Anterior cingulate cortex (tissue), 58 donors: ENCODE measurements at places on chromosomes 4 and X.

DNA sequence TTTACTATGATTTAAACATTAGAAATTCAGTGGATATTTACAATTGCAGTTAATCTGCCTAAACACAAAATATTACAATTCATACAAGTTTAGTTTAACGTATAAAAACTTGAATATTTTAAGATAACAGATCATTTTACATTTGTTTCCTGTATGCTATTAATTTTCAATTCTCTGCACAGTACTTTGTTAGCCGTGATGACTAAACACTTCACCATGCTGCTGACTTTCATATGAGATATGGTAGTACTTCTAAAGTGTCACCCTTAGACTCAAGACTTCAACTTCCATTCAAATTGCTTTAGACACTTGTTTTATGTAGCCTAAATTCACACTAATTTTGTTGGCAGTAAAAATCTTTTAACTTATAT is 1646.4 kb upstream of the ADGRL3 start:
- no peak for DNase-seq

GRCh38 chr4:88196013-88196365 is 37.5 kb upstream of the ABCG2 start:
- DNase-seq: no peak

DNA sequence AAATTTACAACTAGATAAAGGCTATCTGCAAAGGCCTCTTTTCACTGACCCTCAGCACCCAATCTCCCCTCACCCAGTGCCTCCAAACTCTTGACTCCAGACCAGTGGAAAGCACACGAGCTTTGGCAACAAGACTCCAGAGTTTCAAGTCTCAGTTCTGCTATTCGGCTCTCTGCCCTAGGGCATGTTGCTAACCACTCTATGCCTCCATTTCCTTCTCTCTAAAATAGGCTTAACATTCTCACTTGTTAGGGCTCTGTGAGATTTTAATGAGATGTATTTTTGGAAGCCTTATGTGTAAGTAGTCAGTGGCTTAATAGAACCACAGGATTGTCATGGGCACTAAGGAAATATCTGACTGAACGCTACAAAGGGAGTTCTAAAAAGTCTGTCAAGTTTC is 116.5 kb upstream of the IQCM start:
- no peak for DNase-seq

DNA sequence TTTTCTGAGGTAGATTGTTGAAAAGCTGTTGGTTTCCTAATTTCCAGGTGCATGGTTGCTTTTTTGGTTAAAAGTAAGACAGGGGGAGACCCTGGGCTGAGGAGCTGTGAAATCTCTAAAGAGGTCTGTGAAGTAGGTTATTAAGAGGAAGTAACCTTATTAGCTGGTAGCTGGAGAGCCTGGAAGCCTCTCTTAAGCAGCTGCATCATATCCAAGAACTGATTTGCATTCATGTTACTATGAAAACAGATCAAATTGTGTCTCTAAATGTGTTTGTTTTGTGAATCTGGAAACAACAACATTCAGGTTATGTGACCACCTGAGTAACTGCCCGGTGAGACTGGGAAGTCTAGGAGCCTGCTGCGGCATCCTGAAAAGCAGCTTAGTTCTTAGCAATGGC is 54.1 kb downstream of the ARHGAP10 start:
- no peak for DNase-seq

DNA sequence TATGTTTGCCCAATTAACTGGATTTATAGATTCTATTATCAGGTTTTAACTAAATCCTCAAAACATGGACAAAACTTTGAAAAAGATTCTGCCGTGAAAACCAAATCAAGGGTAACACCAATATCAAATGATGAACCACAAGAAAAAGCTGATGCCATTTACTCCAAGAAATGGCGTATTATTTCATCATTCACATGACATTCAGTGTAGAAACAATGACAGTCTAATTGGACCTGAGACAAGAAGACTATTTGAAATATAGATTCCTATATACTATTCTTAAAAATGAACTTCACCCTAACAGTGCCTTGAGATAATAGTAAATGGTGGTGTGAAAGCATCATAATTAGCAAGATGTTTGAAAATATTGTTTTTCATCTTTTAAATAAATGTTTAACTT is 4.8 kb downstream of the SLC25A31 start:
- no peak for DNase-seq

- DNase-seq: no peak
Measured at GRCh38 chr4:150001815-150002214, 76.4 kb upstream of the DCLK2 start.

DNA sequence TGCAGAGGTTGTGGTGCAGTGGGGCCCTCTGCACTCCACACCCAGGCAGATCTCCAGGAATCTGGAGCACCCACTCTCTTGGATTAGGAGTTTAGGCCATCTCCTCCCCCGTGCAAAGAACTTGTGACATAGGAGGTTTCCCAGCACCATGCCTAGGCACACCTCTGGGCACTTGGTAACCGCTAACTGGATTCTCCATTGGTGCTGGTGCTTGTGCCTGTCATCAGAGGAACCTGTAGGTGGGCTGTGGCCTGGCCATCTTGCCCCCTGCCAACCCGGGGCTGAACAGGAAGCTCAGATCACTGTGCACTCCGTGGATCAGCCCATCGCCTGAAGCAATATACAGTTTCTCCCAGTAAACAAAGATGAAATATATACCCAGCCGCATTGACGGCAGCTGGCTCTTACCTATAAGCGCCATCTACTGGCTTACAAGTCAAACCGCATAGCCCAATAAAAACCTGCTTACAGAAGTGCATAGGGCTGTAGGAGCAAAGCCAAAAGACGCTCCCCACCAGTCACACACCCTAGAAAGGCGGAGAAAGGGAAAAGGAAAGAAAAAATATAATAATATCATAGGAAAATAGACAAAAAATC is 19.1 kb upstream of the TEX13B start:
- DNase-seq: no peak

DNA sequence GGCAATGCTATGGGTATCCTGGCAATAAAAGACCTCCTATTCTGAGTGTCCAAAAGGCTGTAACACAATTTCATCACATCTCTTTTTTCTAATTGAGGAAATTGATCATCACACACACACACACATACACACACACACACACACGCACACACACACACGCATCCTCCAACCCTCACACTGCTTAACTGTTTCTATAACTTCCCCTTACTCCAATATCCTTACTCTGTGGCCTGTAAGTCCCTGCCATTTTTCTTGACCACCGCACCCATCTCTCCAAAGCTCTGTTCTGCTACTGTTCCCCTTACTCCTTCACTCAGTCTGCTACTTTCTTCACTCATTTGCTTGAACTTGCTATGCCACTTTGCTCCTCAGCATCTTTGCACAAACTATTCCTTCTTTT is 115.6 kb downstream of the AMELX start:
- DNase-seq: no peak

DNA sequence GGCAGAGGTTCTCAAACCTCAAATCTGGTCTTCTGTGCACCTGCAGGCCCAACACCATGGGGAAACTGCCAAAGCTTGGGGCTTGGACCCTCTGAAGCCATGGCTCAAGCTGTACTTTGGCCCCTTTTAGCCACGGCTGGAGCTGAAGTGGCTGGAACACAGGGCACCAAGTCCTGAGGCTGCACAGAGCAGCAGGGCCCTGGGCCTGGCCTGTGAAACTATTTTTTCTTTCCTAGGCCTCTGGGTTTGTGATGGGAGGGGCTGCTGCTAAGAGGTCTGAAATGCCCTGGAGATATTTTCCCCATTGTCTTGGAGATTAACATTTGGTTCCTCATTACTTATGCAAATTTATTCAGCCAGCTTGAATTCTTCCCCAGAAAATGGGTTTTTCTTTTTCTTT is 18.3 kb upstream of the PI4K2B start:
- DNase-seq: no peak

DNA sequence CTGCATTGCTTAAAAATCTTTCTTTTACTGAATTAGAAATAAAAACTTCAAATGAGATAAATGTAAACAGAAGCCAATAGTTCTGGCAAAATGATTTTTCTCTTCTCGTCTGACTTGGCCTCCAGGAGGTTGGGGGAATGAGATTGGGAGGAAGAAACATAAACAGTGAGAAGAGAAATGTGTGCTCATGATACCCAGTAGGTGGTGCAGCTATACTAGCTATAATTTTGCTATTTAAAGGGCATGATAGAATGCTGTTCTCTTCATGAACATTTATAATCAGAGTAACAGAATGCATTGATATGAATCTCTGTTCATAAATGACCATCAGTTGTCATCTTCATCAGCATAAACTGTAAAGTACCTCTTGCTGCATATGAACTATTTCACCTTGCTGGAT is 85.5 kb downstream of the TACR3 start:
- no peak for DNase-seq

GRCh38 chr4:41307638-41308037 is 50.9 kb downstream of the UCHL1 start:
- DNase-seq: no peak

GRCh38 chr4:153943738-153944415 is 155.0 kb upstream of the SFRP2 start:
- no peak for DNase-seq

DNA sequence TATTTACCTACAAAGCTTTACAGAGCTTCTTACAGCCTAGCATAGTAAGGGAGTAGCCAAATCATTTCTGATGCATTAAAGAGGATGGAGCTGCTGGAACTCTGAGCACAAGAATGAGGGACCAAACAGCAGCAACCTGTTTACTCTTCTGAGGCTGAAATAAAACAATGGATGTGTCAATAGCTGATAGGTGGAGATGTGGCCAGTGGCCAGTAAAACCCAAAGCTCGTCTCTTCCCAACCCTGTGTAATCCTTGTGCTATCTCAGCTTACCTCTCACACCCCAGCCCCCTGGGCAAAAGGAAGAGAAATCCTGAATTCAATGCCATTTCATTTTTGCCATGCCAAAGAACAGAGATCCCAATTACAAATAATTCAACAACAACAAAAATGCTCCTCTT is 446.7 kb upstream of the SMIM31 start:
- no peak for DNase-seq

- DNase-seq: no peak
Measured at GRCh38 chr4:141417387-141417786, 196.7 kb downstream of the ZNF330 start.

- no peak for DNase-seq
Measured at GRCh38 chrX:8043121-8043520, 115.9 kb upstream of the PNPLA4 start.

- DNase-seq: no peak
Measured at GRCh38 chr4:187504974-187505797, 490.4 kb upstream of the ZFP42 start.
